ENCODE measurements at places on chromosomes 12 and 14.

- no peak for DNase-seq
Measured at GRCh38 chr12:119682639-119683252, 14.8 kb downstream of the PRKAB1 start.

GRCh38 chr14:55864890-55865655, 253.1 kb upstream of the PELI2 start:
- DNase-seq: no peak

GRCh38 chr14:32984241-32984930, 45.7 kb downstream of the NPAS3 start:
- no peak for DNase-seq

- DNase-seq: no peak
Measured at GRCh38 chr12:72793796-72794195, 521.6 kb downstream of the TRHDE start.

- no peak for DNase-seq
Measured at GRCh38 chr12:106527356-106527755, 55.4 kb upstream of the RFX4 start.

GRCh38 chr12:124434951-124435805, 132.2 kb downstream of the NCOR2 start:
- DNase-seq: no peak

All from PC-9 (cell line).